ENCODE measurements at places on chromosomes 5 and 9.

GRCh38 chr5:56733580-56733979, 81.8 kb upstream of the MAP3K1 start:
- DNase-seq, result no peak

DNA sequence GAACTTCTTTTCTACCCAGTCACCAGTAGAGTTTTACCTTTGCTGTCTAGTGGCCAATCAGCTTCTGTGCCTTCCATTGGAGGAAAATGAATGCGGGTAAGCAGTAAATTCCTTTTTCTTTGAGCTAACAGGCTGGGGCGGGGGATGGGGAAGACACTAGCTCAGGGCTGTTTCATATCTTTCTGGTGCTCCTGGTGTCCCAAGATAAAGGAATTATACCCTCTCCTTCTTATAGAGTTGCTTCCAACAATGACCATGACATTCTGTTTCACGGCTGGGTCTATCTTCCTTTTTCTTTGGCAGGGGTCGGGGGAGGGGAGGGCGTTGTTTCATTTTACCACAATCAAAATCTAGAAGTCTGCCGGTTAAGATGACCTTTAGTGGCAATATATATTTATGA, 51.2 kb upstream of the RPS23 start:
- no peak for DNase-seq

GRCh38 chr9:109652971-109653370, 127.0 kb upstream of the PALM2AKAP2 start:
- DNase-seq, result no peak

DNA sequence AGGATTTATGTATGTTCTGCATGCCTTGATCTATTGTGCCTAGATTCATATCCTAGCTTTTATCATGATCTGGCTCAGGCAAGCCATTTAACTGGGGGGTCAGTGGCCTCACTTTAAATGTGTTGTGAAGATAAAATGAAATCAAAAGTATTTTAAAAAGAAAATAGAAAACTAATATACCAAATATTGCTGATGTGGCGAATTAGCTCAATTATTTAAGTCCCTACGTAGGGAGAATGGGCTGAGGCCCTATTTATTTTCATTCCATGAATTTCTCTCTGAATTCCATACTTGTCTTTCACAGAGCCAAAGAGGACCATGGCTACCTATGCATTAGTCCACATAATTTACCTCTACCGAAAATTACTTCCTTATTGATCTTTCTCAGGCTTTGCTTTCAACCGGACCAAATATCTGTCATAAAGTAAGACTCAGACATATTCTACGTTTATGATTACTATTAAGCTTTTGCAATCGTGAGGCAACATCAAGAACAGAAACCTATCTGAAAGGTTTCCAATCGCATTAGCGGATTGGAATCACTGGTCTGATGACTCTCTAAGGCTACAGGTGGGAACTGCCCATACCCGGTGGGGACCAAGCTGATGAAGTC, 1.7 kb downstream of the MBLAC2 start:
- DNase-seq, result no peak

DNA sequence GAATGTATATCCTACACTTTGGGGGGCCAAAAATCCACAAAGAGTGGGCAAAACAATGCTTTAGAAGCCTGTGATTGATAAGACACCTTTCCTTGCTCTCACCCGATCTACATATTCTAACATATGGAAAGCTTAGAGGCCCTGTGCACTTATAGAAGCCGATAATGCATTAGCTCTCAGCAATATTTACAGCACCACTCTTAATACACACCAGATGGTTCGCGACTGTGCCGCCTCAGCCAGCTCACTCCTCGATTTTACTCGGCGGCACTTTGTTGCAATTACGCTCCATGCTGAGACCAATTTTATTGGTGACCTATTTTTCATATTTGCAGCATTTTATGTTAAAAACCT, 18.8 kb downstream of the NR2F1 start:
- no peak for DNase-seq

- DNase-seq, result no peak
These were observed 478.5 kb upstream of the KIF2A start for GRCh38 chr5:61827445-61827975.

GRCh38 chr9:14451949-14452348, 138.0 kb upstream of the NFIB start:
- no peak for DNase-seq
